ENCODE measurements at places on chromosomes 5 and 9. TPM values are rescaled to one million over a fixed set of nuclear protein-coding genes. Genes with fewer than 3 reads are reported as not detected.

LMX1B gene
- not detected for polyA plus RNA-seq

SIGMAR1 gene
- polyA plus RNA-seq: 50.2 TPM

STING1 gene
- polyA plus RNA-seq: 0.12 TPM

RGS7BP gene
- polyA plus RNA-seq: 15.4 TPM

RABL6 gene
- polyA plus RNA-seq: 58.8 TPM

MAST4 gene
- 2.3 TPM for polyA plus RNA-seq

PCDHA7 gene
- 2.9 TPM for polyA plus RNA-seq

ANKRD31 gene
- polyA plus RNA-seq: 0.62 TPM

OR1J2 gene
- not detected for polyA plus RNA-seq

PDCD1LG2 gene
- polyA plus RNA-seq: not detected

MED10 gene
- 50.4 TPM for polyA plus RNA-seq

ARL10 gene
- polyA plus RNA-seq: 12.7 TPM

ADGRD2 gene
- not detected for polyA plus RNA-seq

ACER2 gene
- polyA plus RNA-seq: 7.1 TPM

SEC24A gene
- polyA plus RNA-seq: 23.5 TPM

TAF11L5 gene
- polyA plus RNA-seq: not detected

IL4 gene
- polyA plus RNA-seq: not detected

GARIN3 gene
- polyA plus RNA-seq: not detected

KIF24 gene
- polyA plus RNA-seq: 0.19 TPM

LCN6 gene
- polyA plus RNA-seq: not detected

TEX53 gene
- polyA plus RNA-seq: not detected

CTNND2 gene
- polyA plus RNA-seq: 67.6 TPM

TOR4A gene
- 0.70 TPM for polyA plus RNA-seq

ISL1 gene
- 27.6 TPM for polyA plus RNA-seq

TMEM215 gene
- polyA plus RNA-seq: not detected

OCLN gene
- 7.5 TPM for polyA plus RNA-seq

ORM2 gene
- not detected for polyA plus RNA-seq

FGF1 gene
- polyA plus RNA-seq: not detected

SH2D3C gene
- 19.4 TPM for polyA plus RNA-seq

NTNG2 gene
- 0.26 TPM for polyA plus RNA-seq

TLR4 gene
- polyA plus RNA-seq: 0.07 TPM

LCN1 gene
- not detected for polyA plus RNA-seq

HTR4 gene
- polyA plus RNA-seq: not detected

SLC45A2 gene
- polyA plus RNA-seq: 1.2 TPM

IFNB1 gene
- not detected for polyA plus RNA-seq

GABRP gene
- polyA plus RNA-seq: not detected

PCDHGA6 gene
- polyA plus RNA-seq: 0.09 TPM

HIGD2A gene
- polyA plus RNA-seq: 81.3 TPM

FAM221B gene
- not detected for polyA plus RNA-seq

PCDHGB4 gene
- polyA plus RNA-seq: 13.0 TPM

MAPKAP1 gene
- 57.5 TPM for polyA plus RNA-seq

DIPK1B gene
- polyA plus RNA-seq: 78.7 TPM

EIF4E1B gene
- 0.82 TPM for polyA plus RNA-seq

CSNK1G3 gene
- polyA plus RNA-seq: 22.6 TPM

GADD45G gene
- polyA plus RNA-seq: 161 TPM

PALM2AKAP2 gene
- polyA plus RNA-seq: 0.41 TPM

PHYHD1 gene
- not detected for polyA plus RNA-seq

C9orf50 gene
- polyA plus RNA-seq: not detected

WNK2 gene
- polyA plus RNA-seq: 37.1 TPM

GPRIN1 gene
- polyA plus RNA-seq: 32.3 TPM

AGXT2 gene
- not detected for polyA plus RNA-seq

BRD8 gene
- 96.1 TPM for polyA plus RNA-seq

SPACA9 gene
- 4.6 TPM for polyA plus RNA-seq

TXNDC8 gene
- polyA plus RNA-seq: not detected

COL23A1 gene
- polyA plus RNA-seq: 0.12 TPM

SVEP1 gene
- polyA plus RNA-seq: 0.42 TPM

Measured in neural cell (in vitro differentiated cells).